Activated CD4-positive, alpha-beta T cell treated with anti-CD3 and anti-CD28 coated beads for 36 hours (primary cell): ENCODE measurements at places on chromosomes 2 and 18. TPM values are rescaled to one million over a fixed set of nuclear protein-coding genes. Genes with fewer than 3 reads are reported as not detected.

DNA sequence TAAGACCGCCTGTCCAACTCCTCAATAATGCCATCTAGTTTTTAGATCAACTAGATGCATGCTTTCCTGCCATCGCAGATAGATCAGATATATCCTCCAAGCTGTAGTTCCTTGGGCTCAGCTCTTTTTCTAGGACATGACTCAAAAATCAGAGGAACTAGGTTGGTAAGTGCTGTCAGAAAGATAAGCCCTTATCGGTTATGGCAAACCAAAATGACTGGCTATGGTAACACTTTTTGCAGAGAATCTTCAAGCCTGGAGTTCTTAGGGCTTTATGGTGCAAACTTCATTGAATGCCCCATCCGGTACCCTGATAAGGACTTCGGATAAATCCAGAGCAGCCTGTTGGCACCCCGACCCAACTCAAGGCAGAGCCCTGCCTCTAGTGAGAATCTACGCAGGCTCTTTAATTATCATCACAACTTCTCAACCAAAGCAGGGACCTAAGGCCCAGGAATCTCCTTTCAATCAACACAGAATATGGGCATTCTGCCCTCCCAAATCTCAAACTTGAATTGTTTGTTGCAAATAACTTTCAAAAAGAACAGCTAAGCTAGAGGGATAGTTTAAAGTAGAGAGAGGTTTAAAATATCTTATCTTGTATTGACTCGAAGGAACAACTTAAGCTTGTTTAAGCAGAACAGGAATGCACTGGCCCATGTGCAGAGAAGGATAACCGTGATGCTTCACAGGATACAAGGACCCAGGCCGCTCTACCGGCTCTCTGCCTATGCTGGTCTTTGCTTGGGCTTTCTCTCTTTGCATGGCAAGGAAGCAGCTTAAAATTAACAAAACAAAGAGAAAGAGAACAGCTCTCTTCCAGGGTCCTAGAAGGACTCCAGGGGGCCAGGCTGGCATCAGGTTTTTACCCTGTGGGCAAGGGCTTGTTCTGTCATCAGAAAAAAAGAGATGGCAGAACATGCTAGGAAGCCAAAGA lies 3.4 kb upstream of the CYP1B1 start:
- DNase-seq = no peak

DNA sequence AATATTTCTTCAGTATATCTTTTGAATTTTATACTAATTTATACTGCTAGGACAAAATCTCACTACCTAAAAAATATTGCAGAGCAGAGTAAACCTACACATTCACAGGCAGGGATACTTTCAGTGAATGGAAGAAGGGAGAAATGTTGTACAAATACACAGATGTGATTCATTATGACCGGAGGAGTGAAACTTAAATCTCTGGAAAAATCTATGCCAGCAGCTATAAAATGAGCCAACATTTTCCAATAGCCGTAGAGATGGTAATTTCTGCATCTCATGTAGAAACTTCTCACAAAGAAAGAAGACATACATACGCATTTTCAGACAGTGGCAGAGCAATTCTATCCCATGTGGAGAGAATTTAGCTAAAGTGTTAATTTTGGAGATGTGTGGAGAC lies 54.8 kb downstream of the KCNS3 start:
- DNase-seq = no peak

DNA sequence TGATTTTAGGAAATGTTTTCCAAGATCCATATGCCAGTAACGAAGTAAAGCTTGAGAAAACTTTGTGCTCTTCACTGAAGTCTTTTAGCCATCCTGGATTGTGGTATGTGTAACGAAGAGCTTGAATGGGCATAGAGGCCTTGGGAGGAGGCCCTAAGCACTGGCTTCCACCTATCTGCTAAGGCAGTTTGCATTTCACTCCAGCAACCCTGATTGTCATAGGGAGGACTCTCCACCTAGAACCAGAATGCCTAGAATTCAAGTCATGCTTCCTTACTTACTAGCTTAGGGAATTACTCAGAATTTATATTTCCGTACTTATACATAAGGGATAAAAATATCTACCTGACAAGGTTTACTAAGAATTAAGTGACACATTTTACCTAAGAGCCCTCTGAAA lies 451.5 kb downstream of the FBXO15 start:
- DNase-seq = no peak

- no peak for DNase-seq
Observed at GRCh38 chr18:78144669-78145068, 834.9 kb upstream of the SALL3 start.

DNA sequence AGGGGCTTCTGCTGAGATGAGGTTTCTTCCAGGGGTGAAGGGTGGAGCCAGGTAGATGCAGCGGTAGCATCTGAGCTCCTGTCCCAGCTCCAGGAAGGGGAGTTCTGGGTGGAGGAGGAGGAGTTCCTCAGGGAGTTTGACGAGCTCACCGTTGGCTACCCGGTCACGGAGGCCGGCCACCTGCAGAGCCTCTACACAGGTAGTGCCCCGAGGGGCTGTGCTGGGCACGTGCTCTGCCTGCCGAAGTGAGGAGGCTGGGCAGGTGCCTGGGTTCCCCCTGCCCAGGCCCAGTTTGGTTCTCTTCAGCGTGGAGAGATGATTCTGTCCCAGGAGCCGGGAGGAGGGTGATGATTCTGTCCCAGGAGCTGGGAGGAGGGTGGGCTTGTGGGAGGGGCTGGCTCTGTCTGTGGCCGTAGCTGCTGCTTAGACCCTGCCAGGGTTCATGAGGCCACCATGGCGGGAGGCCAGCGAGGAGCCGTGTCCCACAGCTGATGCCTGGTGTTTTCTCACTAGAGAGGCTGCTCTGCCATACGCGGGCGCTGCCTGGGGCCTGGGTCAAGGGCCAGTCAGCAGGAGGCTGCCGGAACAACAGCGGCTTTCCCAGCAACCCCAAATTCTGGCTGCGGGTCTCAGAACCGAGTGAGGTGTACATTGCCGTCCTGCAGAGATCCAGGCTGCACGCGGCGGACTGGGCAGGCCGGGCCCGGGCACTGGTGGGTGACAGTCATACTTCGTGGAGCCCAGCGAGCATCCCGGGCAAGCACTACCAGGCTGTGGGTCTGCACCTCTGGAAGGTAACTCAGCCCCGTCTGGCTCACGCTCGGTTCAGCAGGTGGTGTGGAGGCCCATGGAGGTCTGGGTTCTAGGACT lies 8.2 kb downstream of the CAPN10 start:
- DNase-seq = no peak

The DYSF gene
- not detected for total RNA-seq

The ANKRD62 gene
- total RNA-seq = not detected

The SPHKAP gene
- total RNA-seq = not detected

- no peak for DNase-seq
Observed at GRCh38 chr2:217804791-217805667, 197.8 kb downstream of the TNS1 start.

DNA sequence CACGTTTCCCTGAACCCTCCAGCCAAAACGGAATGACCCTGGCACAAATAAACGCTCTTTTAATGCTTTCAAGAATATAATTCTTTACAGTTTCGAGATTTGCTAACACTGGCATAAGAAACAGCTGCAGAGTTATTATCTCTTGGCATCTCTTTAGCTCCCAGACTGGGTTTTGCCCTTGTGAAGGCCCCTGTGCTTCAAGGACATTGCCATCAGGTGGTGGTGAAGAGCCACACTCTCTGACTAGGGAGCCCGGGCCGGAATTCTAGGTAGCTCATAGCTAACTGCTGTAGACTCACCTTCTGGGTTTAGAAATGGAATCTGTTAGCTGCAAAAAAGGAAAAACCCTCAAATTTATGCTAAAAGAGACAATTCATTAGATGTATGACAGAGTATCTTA lies 13.3 kb upstream of the GALNT14 start:
- DNase-seq = no peak
